ENCODE measurements at places on chromosomes 4 and X. TPM values are rescaled to one million over a fixed set of nuclear protein-coding genes. Genes with fewer than 3 reads are reported as not detected.

SYTL4 gene
- polyA plus RNA-seq = 4.6 TPM

SLC9B1 gene
- not detected for polyA plus RNA-seq

COL25A1 gene
- not detected for polyA plus RNA-seq

VSIG4 gene
- 31.9 TPM for polyA plus RNA-seq

P2RY4 gene
- polyA plus RNA-seq = not detected

CXCL1 gene
- polyA plus RNA-seq = 62.1 TPM

TMPRSS11D gene
- polyA plus RNA-seq = not detected

F11 gene
- polyA plus RNA-seq = not detected

EREG gene
- 0.73 TPM for polyA plus RNA-seq

GUCY1B1 gene
- 10.5 TPM for polyA plus RNA-seq

MTMR8 gene
- polyA plus RNA-seq = 1.4 TPM

TSPAN7 gene
- 12.0 TPM for polyA plus RNA-seq

PNCK gene
- 0.44 TPM for polyA plus RNA-seq

FHL1 gene
- 147 TPM for polyA plus RNA-seq

ANXA3 gene
- polyA plus RNA-seq = 90.0 TPM

TMEM271 gene
- polyA plus RNA-seq = not detected

GPR173 gene
- polyA plus RNA-seq = not detected

HSFX2 gene
- polyA plus RNA-seq = 0.31 TPM

KCND1 gene
- polyA plus RNA-seq = 0.15 TPM

GNRHR gene
- polyA plus RNA-seq = not detected

ADH7 gene
- 1.2 TPM for polyA plus RNA-seq

XK gene
- 11.9 TPM for polyA plus RNA-seq

CXorf66 gene
- polyA plus RNA-seq = not detected

TRIML2 gene
- not detected for polyA plus RNA-seq

SPP1 gene
- 80.8 TPM for polyA plus RNA-seq

C4orf54 gene
- polyA plus RNA-seq = not detected

FRG2 gene
- polyA plus RNA-seq = not detected

AFF2 gene
- 0.61 TPM for polyA plus RNA-seq

TMEM144 gene
- polyA plus RNA-seq = 2.0 TPM

FAM47A gene
- polyA plus RNA-seq = not detected

BANK1 gene
- 0.31 TPM for polyA plus RNA-seq

ADAMTS3 gene
- 0.13 TPM for polyA plus RNA-seq

CENPVL3 gene
- not detected for polyA plus RNA-seq

NR3C2 gene
- polyA plus RNA-seq = 7.5 TPM

RIPPLY1 gene
- polyA plus RNA-seq = not detected

PLK4 gene
- polyA plus RNA-seq = 2.0 TPM

RNF150 gene
- 1.3 TPM for polyA plus RNA-seq

MAML3 gene
- 2.4 TPM for polyA plus RNA-seq

DMP1 gene
- polyA plus RNA-seq = not detected

SMIM31 gene
- polyA plus RNA-seq = 0.70 TPM

KIAA1210 gene
- polyA plus RNA-seq = not detected

ARMCX1 gene
- 13.0 TPM for polyA plus RNA-seq

EPGN gene
- polyA plus RNA-seq = 1.8 TPM

NMU gene
- polyA plus RNA-seq = 0.56 TPM

CT47B1 gene
- polyA plus RNA-seq = not detected

DDX60 gene
- 32.4 TPM for polyA plus RNA-seq

SLC16A2 gene
- 3.8 TPM for polyA plus RNA-seq

PLS3 gene
- polyA plus RNA-seq = 36.0 TPM

ALPK1 gene
- polyA plus RNA-seq = 5.2 TPM

USP17L24 gene
- not detected for polyA plus RNA-seq

ZFP92 gene
- polyA plus RNA-seq = 0.13 TPM

ARR3 gene
- polyA plus RNA-seq = not detected

CFI gene
- 2.5 TPM for polyA plus RNA-seq

HSD17B13 gene
- polyA plus RNA-seq = not detected

HTN1 gene
- not detected for polyA plus RNA-seq

TCEAL2 gene
- polyA plus RNA-seq = 4.7 TPM

CACNA1F gene
- polyA plus RNA-seq = 0.06 TPM
